ENCODE measurements at places on chromosomes 12 and 14.

- DNase-seq: no peak
These were observed 13.2 kb downstream of the TRIM9 start for GRCh38 chr14:51081712-51082111.

- no peak for DNase-seq
These were observed 36.4 kb downstream of the NFKBIA start for GRCh38 chr14:35368139-35368460.

DNA sequence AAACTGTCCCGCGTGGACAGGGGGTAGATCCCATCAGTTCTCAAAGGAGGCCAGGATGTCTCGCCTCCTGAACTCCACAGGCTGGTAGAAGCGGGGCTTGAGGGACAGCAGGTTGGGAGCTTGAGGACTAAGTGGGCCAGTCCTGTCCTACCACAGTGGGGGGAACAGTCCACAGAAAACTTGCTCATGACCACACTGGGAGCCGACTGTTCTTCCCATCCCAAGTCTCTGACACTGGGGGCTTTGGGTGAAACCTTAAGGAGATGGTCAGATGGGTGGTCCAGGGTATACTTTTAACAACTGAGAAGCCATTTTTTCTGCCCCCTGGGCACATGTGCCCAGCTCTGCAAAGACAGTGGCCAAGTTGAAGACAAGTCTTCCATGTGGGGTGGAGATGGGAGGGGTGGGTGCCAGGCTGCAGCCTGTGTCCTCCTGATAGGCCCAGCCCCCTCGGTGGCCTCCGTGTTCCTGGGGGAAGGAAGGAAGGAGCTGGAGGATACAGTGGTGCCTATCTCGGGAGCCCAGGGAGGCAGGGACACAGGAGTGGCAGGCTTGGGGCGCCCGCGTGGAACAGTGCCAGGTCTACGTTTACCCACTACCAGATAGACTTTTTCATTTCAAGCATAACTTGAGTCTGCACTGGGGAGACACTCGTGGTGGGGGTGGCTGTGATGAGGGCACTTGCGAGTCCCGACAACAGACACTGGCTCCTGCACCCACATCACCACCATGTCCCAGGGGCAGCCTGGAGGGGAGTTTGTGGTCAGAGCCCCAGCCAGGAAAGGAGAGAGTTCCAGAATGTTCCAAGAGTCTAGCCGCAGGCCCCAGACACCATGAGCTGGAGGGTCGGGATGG is 14.7 kb downstream of the RHOF start:
- DNase-seq: no peak

DNA sequence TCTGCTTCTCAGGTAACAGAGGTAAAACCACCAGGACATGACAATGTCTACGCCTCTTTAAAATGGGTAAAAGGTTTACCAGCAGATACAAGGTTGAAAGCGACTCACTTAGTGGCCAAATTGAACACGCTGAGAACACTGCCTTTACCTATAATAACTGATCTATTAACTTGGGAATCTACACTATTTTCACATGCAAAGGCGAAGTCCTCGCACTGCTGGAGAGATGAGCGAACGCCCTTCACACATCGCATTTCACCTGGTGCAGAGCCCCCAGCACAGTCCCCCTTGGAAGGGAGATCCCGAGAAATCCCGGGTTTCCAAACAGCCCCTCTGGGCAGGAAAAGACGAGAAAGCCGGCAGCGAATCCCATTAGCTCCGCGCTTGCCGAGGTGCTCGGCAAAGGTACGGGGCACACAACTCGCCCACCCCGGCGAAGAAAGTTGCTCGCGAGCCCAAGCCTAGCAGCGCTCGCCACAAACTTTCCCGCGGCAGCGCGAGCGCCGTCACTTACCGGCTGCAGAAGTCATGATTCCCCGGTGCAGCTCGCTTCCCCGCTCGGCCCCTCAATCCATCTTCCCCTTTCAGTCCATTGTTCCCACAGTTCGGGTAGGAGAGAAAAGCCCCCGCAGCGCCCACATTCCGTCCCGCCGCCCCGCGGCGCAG is 423 bp downstream of the FGD6 start:
- DNase-seq: no peak

GRCh38 chr14:24213866-24214662 is 776 bp upstream of the CHMP4A start:
- no peak for DNase-seq

GRCh38 chr12:95413576-95413975 is 60.4 kb upstream of the METAP2 start:
- DNase-seq: peak; percentile 66

DNA sequence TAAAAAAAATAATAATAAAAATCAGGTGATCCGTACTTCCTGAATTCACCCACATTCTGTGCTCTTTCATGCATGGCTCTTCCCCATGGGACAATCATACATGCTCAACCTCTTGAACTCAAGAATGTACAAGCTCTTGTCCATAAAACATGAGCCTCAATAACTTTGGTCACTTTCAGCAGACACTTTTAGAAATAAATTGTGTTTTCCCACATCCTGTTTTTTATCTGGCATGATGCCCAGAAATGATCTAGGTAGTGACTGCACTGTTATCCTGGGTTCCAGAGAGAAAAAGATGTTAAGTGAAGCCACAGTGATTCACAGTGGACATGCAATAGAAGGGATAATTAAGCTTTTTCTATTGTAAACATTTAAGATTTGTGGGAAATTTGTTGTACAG is 537.6 kb upstream of the TMEM132C start:
- no peak for DNase-seq

DNA sequence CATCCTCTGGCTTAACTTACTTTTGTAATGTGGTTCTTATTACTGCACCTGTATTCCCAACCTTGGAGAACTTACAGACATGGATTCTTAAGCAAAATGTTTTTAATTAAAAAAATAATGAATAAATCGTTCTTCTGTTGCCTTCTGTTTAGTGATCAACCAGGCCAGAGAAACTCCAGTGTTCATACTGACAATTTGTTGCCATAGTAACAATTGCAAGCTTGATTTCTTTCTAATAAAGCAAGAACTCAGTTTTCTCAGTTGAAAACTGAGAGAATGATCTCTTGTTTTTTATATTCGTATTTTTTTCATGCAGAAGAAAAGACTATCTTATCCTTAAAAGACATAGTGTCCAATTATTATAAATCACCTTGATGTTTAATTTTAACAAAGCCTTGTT is 106.5 kb upstream of the LMNTD1 start:
- no peak for DNase-seq

GRCh38 chr14:73173092-73173735 is 36.9 kb downstream of the PSEN1 start:
- DNase-seq: peak; percentile 24

- no peak for DNase-seq
These were observed 5.1 kb upstream of the USP30 start for GRCh38 chr12:109047081-109047805.

DNA sequence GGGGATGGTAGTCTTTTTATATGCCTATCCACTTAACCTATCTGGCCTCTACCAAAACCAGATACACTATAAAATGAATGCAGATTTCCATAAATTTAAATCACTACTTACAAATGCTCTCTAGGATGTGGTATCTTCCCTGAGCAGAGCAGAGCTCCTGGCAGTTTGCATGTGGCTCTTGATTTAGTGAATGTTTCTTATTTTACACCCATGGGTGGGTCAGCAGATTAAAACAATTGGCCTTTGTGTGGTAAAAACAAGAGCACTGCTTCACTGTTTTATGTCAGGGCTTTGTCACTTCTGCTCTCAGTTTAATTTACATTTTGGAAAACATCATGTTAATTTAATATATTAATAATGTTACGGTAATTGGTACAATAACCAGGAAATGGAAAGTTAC is 5.5 kb downstream of the TAS2R19 start:
- no peak for DNase-seq

DNA sequence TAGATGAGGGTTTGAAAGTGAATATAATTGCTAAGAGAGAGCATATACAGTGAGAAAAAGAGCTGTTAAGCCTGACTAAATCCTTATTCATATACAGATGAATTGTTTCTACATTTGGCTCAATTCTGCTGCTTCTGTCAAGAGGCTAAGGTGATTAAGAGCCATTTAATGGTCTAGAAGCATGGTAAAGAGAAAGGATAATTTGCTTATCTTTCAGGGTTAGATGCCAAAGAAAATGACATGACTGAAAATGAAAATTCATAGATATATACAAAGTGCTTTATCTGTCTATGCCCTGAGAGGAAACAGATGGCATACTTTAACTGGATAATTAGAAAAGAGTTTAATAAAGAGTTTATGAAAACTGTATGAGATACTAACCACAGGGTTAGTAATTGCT is 834.9 kb downstream of the SLC6A15 start:
- DNase-seq: peak; percentile 45
